ENCODE measurements at places on chromosomes 11 and 22. TPM values are rescaled to one million over a fixed set of nuclear protein-coding genes. Genes with fewer than 3 reads are reported as not detected.

The SOX10 gene
- polyA plus RNA-seq = 0.62 TPM

The PATL1 gene
- 41.4 TPM for polyA plus RNA-seq

The FAM227A gene
- polyA plus RNA-seq = 7.9 TPM

The ATP5MG gene
- 486 TPM for polyA plus RNA-seq

The IL17REL gene
- not detected for polyA plus RNA-seq

The CCDC87 gene
- 0.36 TPM for polyA plus RNA-seq

The C11orf97 gene
- polyA plus RNA-seq = 0.25 TPM

The SMCO4 gene
- polyA plus RNA-seq = 14.8 TPM

The NAALAD2 gene
- 27.7 TPM for polyA plus RNA-seq

The OR5P2 gene
- not detected for polyA plus RNA-seq

The MRGPRF gene
- polyA plus RNA-seq = 24.6 TPM

The HBD gene
- polyA plus RNA-seq = 2.2 TPM

The HBG1 gene
- 3.5 TPM for polyA plus RNA-seq

The TSSK2 gene
- polyA plus RNA-seq = not detected

The FDXACB1 gene
- polyA plus RNA-seq = 5.8 TPM

The CWF19L2 gene
- polyA plus RNA-seq = 24.5 TPM

The CARD16 gene
- polyA plus RNA-seq = 1.9 TPM

The UCP3 gene
- polyA plus RNA-seq = 1.7 TPM

The TLCD5 gene
- polyA plus RNA-seq = 11.0 TPM

The RBMXL2 gene
- polyA plus RNA-seq = 0.12 TPM

The NXPE1 gene
- polyA plus RNA-seq = not detected

The KIAA0930 gene
- 17.8 TPM for polyA plus RNA-seq

The DBX1 gene
- not detected for polyA plus RNA-seq

The KCNJ1 gene
- polyA plus RNA-seq = 101 TPM

The RASSF10 gene
- 27.4 TPM for polyA plus RNA-seq

The DLAT gene
- 51.7 TPM for polyA plus RNA-seq

The INSC gene
- polyA plus RNA-seq = 0.71 TPM

The SCUBE1 gene
- 7.0 TPM for polyA plus RNA-seq

The P2RX6 gene
- polyA plus RNA-seq = 1.1 TPM

The MS4A3 gene
- 0.56 TPM for polyA plus RNA-seq

The RIN1 gene
- 1.4 TPM for polyA plus RNA-seq

The CARNS1 gene
- polyA plus RNA-seq = 1.4 TPM

The BTBD18 gene
- 0.19 TPM for polyA plus RNA-seq

The GPHA2 gene
- 1.5 TPM for polyA plus RNA-seq

The C22orf42 gene
- polyA plus RNA-seq = not detected

The CRYBA4 gene
- not detected for polyA plus RNA-seq

The FEN1 gene
- 40.7 TPM for polyA plus RNA-seq

The PARVG gene
- polyA plus RNA-seq = 2.0 TPM

The NLRP6 gene
- polyA plus RNA-seq = 0.11 TPM

Data from right renal cortex interstitium (tissue), 3 donors.